Mammary microvascular endothelial cell (primary cell): ENCODE measurements at places on chromosomes 12 and 14. TPM values are rescaled to one million over a fixed set of nuclear protein-coding genes. Genes with fewer than 3 reads are reported as not detected.

The DIABLO gene
- total RNA-seq = 60.7 and 63.3 TPM in 2 replicates

The DACT1 gene
- total RNA-seq = 0.15 and 0.27 TPM in 2 replicates

The MYF6 gene
- not detected in 2 replicates for total RNA-seq

The CPM gene
- total RNA-seq = 4.3 and 5.0 TPM in 2 replicates

The BHLHE41 gene
- total RNA-seq = 1.6 and 4.4 TPM in 2 replicates

The MGAT4C gene
- not detected in 2 replicates for total RNA-seq

The DCN gene
- total RNA-seq = 0.44 TPM in 1 of 2 replicates, not detected in the other

The TAS2R20 gene
- total RNA-seq = 0.10 and 0.13 TPM in 2 replicates

The AICDA gene
- not detected in 2 replicates for total RNA-seq

The TAS2R9 gene
- total RNA-seq = not detected in 2 replicates

The PLEK2 gene
- 28.0 and 29.5 TPM in 2 replicates for total RNA-seq

The CEBPE gene
- total RNA-seq = not detected in 2 replicates

The PPM1A gene
- total RNA-seq = 13.4 and 15.5 TPM in 2 replicates

The TCL1B gene
- not detected in 2 replicates for total RNA-seq

The FLRT2 gene
- total RNA-seq = 35.0 and 35.6 TPM in 2 replicates

The GALNT16 gene
- 0.34 and 0.87 TPM in 2 replicates for total RNA-seq

The CMAS gene
- total RNA-seq = 33.4 and 36.0 TPM in 2 replicates

The GZMH gene
- total RNA-seq = not detected in 2 replicates

The NKX2-1 gene
- not detected in 2 replicates for total RNA-seq

The PROX2 gene
- total RNA-seq = not detected in 2 replicates

The SYNE2 gene
- total RNA-seq = 39.0 and 48.8 TPM in 2 replicates

The HNF1A gene
- not detected in 2 replicates for total RNA-seq

The SIX4 gene
- total RNA-seq = 0.79 and 1.00 TPM in 2 replicates

The SPIC gene
- total RNA-seq = not detected in 2 replicates

The KLHL33 gene
- total RNA-seq = 0.34 TPM in 1 of 2 replicates, not detected in the other

The RERGL gene
- not detected in 2 replicates for total RNA-seq

The KLRC4 gene
- total RNA-seq = not detected in 2 replicates

The TMEM121 gene
- 0.93 and 1.8 TPM in 2 replicates for total RNA-seq

The KRT74 gene
- not detected in 2 replicates for total RNA-seq

The ALDH2 gene
- total RNA-seq = 25.1 and 28.8 TPM in 2 replicates

The MAP1LC3B2 gene
- total RNA-seq = 0.40 and 0.44 TPM in 2 replicates

The ANKRD33 gene
- total RNA-seq = 1.0 TPM in 1 of 2 replicates, not detected in the other

The PZP gene
- 0.05 and 0.20 TPM in 2 replicates for total RNA-seq

The RNU4-1 gene
- total RNA-seq = under 0.01 TPM in 2 replicates

The SERPINA1 gene
- not detected in 2 replicates for total RNA-seq

The ADAM20 gene
- not detected in 2 replicates for total RNA-seq

The ERO1A gene
- 80.6 and 91.5 TPM in 2 replicates for total RNA-seq

The PRH2 gene
- total RNA-seq = not detected in 2 replicates

The ACOT6 gene
- total RNA-seq = not detected in 2 replicates

The SOS2 gene
- 14.4 and 17.1 TPM in 2 replicates for total RNA-seq

The B4GALNT3 gene
- total RNA-seq = 0.13 TPM in 1 of 2 replicates, not detected in the other

The B4GALNT1 gene
- 0.13 TPM in 1 of 2 replicates, not detected in the other for total RNA-seq

The PRKD1 gene
- total RNA-seq = 7.8 and 8.9 TPM in 2 replicates

The CLEC2A gene
- total RNA-seq = not detected in 2 replicates

The CPNE6 gene
- not detected in 2 replicates for total RNA-seq

The RD3L gene
- total RNA-seq = not detected in 2 replicates

The STAB2 gene
- total RNA-seq = not detected in 2 replicates

The PCK2 gene
- total RNA-seq = 7.9 and 24.3 TPM in 2 replicates

The ADAM21 gene
- total RNA-seq = 0.07 TPM in 1 of 2 replicates, not detected in the other

The CIDEB gene
- 14.5 and 19.0 TPM in 2 replicates for total RNA-seq

The ITGB7 gene
- total RNA-seq = 0.30 and 0.80 TPM in 2 replicates

The OTUB2 gene
- total RNA-seq = 2.6 and 3.5 TPM in 2 replicates

The FAM186B gene
- total RNA-seq = not detected in 2 replicates

The CLEC14A gene
- total RNA-seq = 163 and 167 TPM in 2 replicates

The SYNDIG1L gene
- total RNA-seq = not detected in 2 replicates

The PPP1R36 gene
- total RNA-seq = 0.39 TPM in 1 of 2 replicates, not detected in the other
